Panc1 (cell line): ENCODE measurements at places on chromosomes 1 and 21. TPM values are rescaled to one million over a fixed set of nuclear protein-coding genes. Genes with fewer than 3 reads are reported as not detected.

The FCGR3B gene
- total RNA-seq, result not detected

The TRNP1 gene
- total RNA-seq, result 81.2 TPM

The SLAMF9 gene
- total RNA-seq, result not detected

The MIS18A gene
- 16.3 TPM for total RNA-seq

The WARS2 gene
- 6.6 TPM for total RNA-seq

The NBPF4 gene
- not detected for total RNA-seq

The HJV gene
- not detected for total RNA-seq

The ADAMTS5 gene
- total RNA-seq, result 0.05 TPM

The LHX8 gene
- not detected for total RNA-seq

The CD84 gene
- total RNA-seq, result 0.26 TPM
